Glomerular endothelial cell (primary cell): ENCODE measurements at places on chromosomes 4 and X. TPM values are rescaled to one million over a fixed set of nuclear protein-coding genes. Genes with fewer than 3 reads are reported as not detected.

DNA sequence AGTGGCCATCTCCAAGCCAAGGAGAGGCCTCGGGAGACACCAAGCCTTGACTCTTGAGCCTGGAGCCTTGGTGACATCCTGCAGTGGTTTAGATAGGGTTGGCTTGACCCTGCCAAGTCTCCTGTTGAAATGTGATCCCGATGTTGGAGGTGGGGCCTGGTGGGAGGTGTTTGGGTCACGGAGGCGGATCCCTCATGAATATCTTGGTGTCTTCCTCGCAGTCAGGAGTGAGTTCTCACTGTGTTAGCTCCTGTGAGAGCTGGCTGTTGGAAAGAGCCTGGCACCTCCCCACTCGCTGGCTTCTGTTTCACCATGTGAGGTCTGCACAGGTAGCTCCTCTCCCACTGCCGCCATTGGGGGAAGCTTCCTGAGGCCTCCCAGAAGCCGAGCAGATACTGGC is 38.8 kb downstream of the ADRA2C start:
- DNase-seq = no peak

DNA sequence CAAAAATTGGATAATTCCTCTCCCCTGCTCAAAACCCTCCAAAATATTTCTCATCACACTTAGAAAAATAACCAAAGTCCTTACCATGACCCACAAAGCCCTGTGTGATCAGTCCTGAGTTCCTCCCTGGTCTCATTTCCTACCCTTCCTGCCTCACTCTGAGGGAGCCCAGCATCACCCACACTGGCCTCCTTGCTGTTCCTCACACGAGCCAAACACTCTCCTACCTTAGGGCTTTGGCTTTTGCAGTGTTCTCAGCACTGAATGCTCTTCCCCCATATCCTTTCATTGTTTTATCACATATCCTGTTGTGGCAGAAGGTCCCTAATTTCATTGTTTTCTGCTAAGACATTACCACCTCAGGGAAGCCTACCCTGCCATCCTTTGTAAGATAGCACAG is 12.2 kb downstream of the MGAT4D start:
- DNase-seq = no peak

DNA sequence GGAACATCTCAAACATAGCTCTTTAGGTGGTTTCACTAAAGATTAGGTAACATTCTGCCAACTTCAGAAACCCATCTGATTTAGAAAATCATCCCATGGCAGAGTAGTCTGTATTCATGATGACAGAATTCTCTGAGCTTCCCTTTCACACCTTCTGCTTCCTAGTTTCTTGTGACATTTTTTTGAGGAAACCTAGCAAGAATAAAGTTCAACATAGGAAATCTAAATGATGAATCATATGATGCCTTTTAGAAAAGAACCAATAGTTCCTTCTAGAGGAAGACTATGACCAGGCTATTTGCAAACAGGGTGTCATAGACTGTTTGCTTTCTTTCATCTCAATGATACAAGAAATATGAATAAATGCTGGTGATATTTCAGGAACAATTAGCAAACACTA is 49.8 kb upstream of the CAMK2D start:
- DNase-seq = no peak

- DNase-seq = no peak
These were observed 2.2 kb downstream of the NHS start for GRCh38 chrX:17377091-17377717.

DNA sequence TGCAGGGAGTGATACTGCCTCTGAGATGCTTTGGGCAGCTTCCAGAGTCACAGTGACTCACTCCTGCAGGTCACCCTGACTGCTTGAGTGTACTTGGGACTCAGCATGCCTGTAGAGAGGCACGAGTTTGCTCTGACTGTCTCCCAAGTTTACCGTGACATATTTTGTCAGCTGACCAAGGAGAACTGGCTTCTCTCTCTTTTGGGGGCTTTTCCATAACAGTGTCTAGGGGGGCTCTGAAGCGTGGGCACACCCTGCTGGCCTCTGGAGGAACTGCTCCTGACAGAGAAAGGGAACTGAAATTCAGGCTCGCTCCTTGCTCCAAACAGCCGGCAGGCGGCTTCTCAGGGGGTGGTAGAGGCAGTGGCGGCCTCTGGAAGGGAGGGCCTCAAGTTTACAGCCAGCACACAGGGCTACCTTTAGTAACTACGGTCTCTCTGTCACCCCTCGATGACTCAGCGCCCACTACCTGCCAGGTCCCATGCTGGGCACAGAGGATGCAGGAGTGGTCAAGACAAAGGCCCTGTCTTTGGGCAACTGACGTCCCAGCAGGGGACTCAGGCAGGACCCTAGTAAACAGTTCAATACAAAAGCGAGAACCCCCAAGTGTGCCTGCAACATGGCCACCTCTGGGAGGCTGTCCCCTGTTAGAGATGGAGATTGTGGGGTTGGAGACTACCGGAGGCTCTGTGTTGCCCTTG is 17.8 kb downstream of the ZNF185 start:
- no peak for DNase-seq

UXT gene
- total RNA-seq = 61.9 and 131 TPM in 2 replicates

DNA sequence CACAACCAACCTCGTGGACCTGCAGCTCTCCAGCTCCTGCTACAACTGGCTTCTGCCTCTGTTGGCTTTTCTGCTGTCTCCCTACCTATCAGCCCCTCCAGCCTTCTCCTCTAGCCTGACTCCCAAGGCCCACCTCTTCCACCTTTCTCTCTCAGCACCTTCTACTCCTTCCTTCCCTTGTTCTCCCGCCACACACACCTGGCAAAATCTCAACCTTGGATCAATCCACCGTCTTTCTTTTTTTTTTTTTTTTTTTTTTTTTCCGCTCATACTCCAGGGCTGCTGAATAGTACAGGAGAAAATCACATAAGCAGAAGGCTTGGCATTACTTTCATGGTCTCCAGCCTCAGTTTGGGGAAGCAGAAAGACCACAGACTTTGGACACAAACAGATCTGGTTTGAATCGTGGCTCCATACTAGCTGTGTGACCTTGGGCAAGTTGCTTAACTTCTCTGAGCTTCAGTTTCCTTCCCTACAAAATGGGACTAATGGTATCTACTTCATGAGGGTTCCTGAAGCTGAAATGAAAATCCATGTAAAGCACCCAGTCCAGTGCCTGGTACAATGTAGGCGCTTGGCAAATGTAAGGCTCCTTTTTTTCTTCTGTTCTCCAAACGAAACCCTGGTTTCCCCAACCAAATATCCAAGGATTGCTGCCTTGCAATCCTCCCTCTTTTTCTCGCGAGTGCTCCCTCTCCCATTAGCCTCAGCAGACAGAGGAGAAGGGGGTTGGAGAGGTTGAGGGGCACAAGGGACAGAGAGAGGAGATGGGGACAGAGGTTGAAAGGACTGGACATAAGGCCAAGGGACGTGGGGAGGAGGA is 1.7 kb downstream of the FGD1 start:
- no peak for DNase-seq

DNA sequence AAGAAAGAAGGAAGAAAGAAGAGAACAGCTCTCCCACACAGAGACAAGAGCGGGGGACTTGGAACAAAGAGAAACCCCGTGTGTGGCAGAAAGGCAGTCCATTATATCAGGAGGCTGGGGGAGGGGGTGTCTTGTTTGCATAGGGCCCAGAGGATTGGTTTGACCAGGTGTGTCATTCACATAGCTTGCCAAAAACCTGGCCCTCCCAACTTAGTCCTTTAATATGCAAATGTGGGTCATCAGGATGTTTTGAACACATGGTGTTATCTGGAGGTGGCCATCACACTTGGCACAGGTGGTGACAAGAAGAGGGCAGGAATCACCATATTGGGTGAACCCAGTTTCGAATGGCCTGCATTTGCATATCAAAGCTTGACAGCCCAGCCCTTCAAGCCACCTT is 111.7 kb downstream of the LINC00632 start:
- DNase-seq = no peak

- no peak for DNase-seq
These were observed 192.1 kb downstream of the PRR32 start for GRCh38 chrX:127011629-127012028.

PARM1 gene
- 0.06 and 0.24 TPM in 2 replicates for total RNA-seq

PABPC1L2A gene
- not detected in 2 replicates for total RNA-seq

DNA sequence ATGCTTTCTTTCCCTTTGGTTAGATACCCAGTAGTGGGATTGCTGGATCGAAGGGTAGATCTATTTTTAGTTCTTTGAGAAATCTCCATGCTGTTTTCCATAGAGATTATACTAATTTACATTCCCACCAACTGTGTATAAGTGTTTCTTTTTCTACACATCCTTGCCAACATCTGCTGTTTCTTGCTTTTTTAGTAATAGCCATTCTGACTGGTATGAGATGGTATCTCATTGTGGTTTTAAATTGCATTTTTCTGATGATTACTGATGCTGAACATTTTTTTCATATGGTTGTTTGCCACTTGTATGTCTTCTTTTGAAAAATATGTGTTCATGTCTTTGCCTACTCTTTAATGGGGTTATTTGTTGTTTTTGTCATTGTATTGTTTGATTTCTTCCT is 6.6 kb upstream of the AGA start:
- no peak for DNase-seq

SULT1B1 gene
- total RNA-seq = 0.24 and 1.1 TPM in 2 replicates

GRCh38 chr4:657834-658667 is 16.0 kb downstream of the ATP5ME start:
- DNase-seq = no peak

COL4A6 gene
- total RNA-seq = 5.7 and 8.1 TPM in 2 replicates

GRCh38 chr4:181874602-181875001 is 368.6 kb upstream of the TENM3 start:
- no peak for DNase-seq

GRCh38 chr4:98728871-98729270 is 70.5 kb upstream of the TSPAN5 start:
- DNase-seq = no peak

OTC gene
- total RNA-seq = not detected in 2 replicates
